Activated CD4-positive, CD25-positive, alpha-beta regulatory T cell treated with anti-CD3 and anti-CD28 coated beads, Interleukin-2, amount 50 U/mL, for 16 hours (primary cell): ENCODE measurements at places on chromosomes 12 and 14.

- DNase-seq = no peak
Measured at GRCh38 chr12:27511031-27511722, 12.8 kb upstream of the PPFIBP1 start.

DNA sequence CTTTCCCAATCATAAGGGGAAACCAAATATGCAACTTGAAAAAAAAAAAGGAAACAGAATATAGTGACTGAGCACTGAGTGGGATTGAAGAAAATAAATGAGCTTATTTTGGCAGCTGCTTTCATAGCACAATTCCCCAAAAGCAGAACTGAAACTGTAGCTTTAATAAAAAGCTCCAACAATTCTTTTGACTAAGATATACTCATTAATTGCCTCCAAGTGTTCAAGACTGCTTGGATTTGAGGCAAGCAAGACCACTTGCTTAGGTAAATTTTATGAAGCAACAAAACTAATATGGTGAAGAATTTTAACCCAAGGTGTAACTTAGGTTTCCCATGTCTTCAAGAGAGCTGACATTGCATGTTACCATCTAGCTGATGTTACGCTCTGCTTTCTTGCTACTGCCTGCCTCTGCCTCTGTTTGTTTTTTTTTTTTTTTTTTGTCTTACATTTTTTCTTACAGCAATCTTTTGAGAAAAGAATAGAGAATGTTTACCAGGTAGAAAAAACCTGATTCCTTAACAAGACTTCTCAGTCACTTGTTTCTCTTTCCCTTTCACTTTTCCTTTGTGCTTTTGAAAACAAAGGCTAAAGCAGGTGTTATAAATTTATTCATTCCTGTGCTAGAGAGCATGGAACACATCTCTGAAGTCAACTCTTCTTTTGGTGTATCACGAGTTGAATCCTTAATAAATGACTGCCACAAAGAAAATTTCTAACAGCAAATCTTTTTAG is 134.4 kb downstream of the BCAT1 start:
- no peak for DNase-seq

DNA sequence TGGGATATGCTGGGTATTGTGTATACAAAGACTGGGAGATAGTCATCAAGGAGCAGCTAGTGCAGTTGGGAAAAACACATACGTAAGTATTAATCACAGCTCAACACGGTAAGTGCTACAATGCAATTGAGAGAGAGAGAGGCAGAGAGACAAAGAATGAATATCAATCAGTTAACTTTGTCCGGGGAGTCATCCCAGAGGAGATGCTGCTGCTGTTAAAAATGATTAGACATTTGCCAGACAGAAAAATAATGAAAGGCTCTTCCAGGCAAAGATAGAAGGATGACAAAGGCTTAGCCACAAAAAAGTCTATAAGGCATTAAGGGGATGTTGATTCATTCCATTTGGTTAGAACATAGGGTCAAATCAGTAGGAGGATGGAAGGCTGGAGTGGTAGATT is 45.1 kb downstream of the AKAP6 start:
- no peak for DNase-seq

GRCh38 chr12:24226745-24227350 is 277.4 kb upstream of the SOX5 start:
- DNase-seq = no peak

DNA sequence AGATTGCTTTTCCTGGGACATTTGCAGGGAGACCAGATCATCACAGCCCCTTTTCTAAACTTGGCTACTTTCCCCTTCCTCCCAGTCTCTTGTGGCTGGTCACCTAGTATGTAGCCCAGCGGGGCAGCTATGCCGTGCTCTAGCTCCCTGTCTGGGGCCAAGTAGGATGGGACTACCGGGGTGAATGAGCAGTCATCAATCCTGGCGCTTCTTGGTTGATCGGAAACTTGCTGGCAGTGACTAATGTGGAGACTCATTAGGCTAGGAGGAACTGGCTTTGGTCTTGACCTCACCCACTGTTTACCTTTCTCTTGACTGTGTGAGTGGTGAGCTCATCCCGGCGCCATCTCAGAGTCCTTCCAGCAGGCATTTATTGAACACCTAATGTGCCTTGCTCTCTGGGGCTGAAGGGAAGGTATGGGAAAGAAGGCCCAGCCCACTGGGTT is 15.9 kb downstream of the PLEKHG3 start:
- DNase-seq = no peak

DNA sequence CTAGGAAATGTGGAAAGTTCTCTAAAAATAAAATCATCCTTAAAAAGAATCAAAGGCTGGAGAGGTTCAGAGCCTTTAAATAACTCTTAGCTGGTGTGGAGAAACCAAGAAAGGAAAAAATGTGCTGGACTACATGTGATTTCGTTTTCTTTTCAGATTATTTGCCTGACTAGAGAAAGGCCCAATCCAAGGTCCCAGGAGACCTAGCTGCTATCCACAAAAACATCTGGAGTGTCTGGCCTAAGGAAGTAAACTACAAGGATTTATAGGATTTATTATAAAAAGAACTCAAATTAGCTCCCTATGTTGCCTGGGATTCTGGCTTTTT is 774 bp upstream of the TMEM30B start:
- DNase-seq = no peak

GRCh38 chr12:52172956-52173355 is 18.9 kb downstream of the KRT80 start:
- DNase-seq = no peak

DNA sequence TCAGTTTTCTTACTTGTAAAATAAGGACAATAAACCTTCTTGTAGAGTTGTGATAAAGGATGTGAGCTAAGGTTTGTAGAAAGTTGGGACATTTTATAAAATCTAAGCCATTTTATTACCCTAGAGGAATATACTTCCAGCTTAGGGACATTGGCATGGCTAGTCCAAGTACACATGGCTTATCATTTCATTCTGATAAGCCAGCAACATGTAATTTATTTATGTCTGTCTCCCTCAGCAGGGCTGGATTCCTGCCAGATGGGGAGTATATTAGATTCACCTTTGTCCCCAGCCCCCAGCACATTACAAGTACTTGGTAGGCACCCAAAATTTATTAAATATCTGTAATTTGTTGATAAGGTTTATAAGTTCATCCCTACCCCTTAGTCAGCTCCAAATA is 6.3 kb upstream of the ATG14 start:
- DNase-seq = no peak

DNA sequence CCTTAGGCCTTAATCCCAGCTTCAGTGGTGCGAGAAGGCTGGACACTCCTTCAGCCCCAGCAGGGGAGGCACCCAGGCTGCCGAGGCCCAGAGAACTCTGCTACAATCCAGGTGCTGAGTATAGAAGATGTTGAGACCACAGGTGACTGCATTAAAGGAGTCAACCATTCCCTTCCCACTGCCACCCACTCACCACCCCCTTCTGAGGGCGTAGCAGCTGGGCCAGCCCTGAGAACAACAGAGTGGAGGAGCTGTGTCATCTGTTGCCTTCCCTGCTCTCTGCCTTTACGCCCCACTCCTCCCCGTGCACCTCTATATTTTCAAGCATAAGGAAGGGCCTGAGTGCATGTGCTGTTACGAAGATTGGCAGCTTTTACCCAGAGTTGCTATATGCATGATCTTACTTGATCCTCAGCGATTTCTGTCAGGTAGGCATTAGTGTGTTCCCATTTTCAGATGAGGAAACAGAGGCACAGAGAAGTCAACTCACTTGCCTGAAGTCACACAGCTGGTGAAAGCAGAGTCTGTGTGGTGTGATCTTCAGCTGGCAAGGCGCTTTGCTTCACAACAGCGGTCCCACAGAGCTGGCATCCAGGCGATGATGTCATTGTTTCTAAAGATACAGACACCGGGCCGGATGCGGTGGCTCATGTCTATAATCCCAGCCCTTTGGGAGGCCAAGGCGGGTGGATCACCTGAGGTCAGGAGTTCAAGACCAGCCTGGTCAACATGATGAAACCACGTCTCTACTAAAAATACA is 46.7 kb downstream of the RIN3 start:
- no peak for DNase-seq

DNA sequence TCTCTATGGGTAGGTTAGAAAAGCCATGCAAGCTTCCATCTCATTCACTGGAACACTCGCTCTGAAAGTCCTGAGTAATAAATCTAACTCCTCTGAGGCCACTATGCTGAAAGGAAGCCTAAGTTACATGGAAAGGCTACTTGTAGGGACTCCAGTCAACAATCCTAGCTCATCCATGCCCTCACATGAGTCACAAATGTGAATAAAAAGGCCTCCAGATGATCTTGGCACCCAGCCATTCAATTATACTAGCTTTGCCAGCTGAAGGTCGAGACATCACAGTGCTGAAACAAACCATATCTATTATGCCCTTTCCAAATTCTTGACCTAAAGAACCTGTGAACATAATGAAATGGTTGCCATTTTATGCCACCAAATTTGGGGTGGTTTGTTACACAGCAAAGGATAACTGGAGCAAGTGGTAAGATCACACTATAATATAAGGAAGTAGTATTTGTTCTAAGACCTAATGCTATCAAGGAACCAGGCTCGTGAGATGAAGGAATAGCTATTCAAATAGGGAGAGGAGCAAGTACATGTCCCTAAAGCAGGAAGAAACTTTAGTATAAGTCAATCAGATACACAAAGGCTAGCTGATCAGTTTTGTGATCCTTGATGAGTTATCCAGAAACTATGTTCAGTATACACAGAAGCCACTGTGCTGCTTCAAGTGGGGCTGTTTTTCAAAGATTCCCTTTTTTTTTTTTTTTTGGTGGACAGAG is 142.1 kb downstream of the MED13L start:
- no peak for DNase-seq

- DNase-seq = no peak
Measured at GRCh38 chr12:50151047-50151687, 16.0 kb downstream of the CERS5 start.

DNA sequence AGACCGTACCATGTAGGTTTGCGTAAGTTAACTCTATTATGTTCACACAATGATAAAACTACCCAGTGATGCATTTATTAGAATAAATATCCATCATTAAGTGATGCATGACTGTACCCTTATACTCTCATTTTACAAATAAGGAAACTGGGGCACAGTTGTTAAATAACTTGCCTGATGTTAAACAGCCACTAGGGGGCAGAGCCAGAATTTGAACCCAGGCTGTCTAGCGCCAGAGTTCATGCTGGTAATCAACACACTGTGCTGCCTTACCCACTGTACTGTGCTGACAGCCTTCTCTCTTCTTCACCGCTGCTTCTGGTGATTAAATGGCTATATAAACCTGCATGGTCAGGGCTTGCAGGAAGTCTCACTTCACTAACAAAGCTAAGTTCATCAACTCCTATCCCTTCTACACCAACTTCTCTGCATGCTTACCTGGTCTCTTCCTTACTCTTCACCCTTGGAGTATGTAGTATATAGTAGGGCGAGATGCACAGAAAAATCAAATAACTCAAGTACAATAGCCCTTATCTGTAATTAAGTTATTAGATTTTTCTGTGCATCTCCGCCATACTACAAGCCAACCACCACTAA is 43.6 kb upstream of the APPL2 start:
- DNase-seq = peak; percentile 7

- DNase-seq = no peak
Measured at GRCh38 chr14:81991998-81992397, 458.3 kb upstream of the SEL1L start.

DNA sequence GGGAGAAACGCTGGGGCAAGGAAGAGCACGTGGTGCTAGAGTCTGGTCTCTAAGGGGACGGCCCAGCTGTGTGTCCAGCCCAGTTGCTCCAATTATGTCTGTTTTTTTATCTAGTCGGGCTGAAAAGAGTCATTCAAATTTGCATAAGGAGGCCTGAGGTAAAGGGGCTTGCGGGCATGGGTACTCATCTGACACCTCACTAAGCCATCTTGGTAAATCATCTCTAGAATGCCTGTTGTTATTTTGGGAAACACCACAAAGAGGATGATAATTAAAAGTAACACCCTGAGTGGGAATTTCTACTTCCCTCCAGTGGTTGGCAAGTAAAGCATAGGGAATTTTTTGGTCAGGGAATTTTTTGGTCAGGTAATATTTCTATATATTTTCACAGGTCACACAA is 196.1 kb upstream of the ALG10B start:
- DNase-seq = no peak

DNA sequence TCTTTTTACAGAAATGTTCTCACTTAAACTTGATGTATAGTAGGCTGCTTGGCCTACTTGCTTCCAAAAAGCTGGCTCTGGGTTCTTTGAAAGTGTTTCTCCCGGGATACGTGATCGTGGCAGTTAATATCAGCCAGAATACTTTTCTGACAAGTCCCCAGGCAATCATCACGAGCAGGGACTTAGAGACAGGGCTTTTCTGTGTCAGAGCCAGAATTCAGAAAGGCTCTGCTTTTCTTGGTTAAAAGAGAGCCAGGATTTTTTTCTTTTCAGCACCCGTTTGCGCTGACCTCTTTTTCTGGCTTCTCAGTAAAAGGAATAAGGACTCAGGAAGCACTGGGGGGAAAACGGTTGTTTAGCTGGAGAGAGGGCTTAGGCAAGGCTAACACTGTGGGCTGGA is 57.8 kb upstream of the ARHGAP5 start:
- DNase-seq = no peak
